ENCODE measurements at places on chromosomes 4 and X. TPM values are rescaled to one million over a fixed set of nuclear protein-coding genes. Genes with fewer than 3 reads are reported as not detected.

The ARAP2 gene
- total RNA-seq = 0.23 TPM

The TCEANC gene
- total RNA-seq = 1.7 TPM

The SMR3B gene
- total RNA-seq = not detected

The ARHGEF38 gene
- under 0.01 TPM for total RNA-seq

The PCDH10 gene
- total RNA-seq = 0.14 TPM

The ARX gene
- not detected for total RNA-seq

The KIAA1210 gene
- not detected for total RNA-seq

The SHROOM4 gene
- 39.0 TPM for total RNA-seq

The XPNPEP2 gene
- total RNA-seq = not detected

The CHIC1 gene
- 13.2 TPM for total RNA-seq

The SPANXN4 gene
- total RNA-seq = not detected

The HELT gene
- not detected for total RNA-seq

The FATE1 gene
- total RNA-seq = not detected

The BST1 gene
- 49.0 TPM for total RNA-seq

The FAM50A gene
- total RNA-seq = 61.4 TPM

The PROM1 gene
- total RNA-seq = 0.14 TPM

The CXCL3 gene
- 0.85 TPM for total RNA-seq

The EVC gene
- total RNA-seq = 20.4 TPM

All from dermis blood vessel endothelial cell (primary cell).